G401 (cell line): ENCODE measurements at places on chromosomes 6 and 20.

GRCh38 chr6:52529311-52529710, 47.5 kb downstream of the TRAM2 start:
- DNase-seq: no peak

DNA sequence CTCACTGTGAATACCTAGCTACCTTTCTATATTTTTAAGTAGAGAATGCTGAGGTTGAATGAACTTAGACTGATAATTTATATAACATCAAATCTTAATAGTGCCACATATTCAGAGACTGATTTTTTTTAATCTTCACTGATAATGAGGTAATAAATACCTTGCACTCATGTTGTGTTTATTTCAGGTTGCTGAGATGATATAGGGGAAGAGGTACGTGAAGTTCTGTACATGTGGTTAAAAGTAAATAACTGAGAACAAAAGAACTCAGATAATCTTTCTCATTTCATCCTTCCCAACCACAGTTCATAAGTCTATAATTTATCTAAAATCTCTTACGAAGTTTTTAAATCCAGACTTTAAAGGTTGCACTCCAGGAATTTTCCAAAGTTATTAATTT, 6.4 kb downstream of the NHSL1 start:
- DNase-seq: no peak

DNA sequence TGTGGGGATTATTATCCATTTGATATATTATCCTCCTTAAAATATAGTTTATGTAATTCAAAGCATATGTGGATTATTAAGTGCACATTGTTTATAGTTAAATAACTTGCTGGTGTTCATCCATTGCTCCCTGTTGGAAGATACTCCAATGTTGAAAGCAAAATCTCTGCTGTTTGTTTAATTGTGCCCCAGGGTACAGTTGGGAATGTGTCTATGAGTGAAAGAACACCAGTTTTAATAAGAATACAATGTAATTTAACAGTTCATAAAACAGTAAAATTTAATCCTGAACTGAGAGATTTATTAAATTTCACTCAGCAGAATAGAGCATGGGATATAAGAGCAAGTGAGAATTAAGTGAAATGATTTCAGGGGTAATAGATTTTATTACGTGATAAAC, 364.9 kb downstream of the GRIK2 start:
- DNase-seq: no peak

DNA sequence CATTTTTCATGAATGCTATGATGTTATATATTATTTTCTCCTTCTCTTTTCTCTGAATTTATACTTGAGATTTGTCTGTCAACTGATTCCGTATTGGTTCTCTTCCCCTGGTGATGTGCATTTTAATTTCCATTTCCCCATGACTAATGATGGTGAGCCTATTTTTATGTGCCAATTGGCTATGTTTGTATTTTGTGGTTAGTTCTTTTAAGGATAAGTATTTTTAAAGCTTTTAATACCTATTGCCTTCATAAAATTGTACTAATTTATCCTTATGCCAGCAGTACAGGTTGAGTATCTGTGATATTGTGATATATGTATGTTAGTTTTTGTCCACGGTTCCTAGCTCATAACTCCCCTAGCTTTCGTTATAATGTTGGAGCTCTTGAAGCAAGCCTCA, 2.8 kb downstream of the POLH start:
- no peak for DNase-seq

DNA sequence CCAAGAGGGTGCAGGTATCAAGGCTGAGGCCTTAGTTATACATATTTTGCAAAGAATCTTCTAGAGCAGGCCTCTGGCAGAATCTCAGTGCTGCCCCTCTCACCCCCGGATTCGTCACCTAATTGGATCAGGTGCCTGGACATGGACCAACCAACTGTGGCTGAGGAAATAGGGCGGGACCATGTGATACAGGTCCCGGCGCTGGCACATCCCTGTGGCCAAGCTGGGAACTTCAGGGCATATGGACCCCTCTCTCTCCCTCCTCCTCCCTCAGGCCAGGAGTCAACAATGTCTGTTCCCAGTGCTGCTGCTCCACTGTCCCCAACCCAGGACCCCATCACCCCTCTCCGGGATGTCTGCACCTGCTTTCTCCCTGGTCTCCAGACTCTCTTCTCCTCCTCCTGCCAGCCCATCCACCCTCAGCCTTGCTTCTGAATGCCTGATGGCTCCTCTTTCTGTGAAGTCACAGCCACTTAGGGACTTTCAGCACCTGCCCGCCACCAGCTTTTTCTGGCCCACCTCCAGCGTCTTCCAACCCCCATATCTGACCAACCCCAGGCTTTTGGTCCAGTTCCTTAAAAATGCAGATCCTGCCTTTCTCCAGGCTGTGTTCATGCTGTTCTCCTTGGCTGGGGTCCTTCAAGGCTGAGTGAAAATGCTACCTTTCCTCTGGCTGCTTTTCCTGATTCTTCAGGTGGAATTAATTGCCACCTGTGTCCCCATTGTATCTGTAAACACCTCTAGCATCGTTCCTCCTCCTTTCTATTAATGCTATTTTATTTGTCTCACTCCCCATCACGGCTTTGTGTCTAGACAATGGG, 19.0 kb upstream of the MLN start:
- DNase-seq: peak; percentile 74

DNA sequence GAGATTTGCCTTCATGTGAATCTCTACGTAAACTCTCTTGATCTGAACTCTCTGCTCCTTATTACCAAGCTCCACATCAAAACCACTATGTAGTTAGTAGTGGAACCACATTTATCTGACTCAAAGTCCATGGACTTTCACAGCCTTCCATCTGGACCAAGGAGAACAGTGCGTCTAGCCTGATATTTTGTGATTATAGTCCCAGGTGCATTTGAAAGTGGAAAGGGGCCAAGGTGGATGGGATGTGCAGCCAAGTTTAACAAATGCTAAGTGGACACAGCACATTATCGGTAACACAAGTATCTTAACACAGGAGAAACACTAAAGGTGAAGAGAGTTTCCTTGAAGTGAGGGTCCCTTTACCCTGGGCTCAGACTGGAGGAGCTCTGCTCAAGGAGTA, 281.2 kb upstream of the SGK1 start:
- no peak for DNase-seq

DNA sequence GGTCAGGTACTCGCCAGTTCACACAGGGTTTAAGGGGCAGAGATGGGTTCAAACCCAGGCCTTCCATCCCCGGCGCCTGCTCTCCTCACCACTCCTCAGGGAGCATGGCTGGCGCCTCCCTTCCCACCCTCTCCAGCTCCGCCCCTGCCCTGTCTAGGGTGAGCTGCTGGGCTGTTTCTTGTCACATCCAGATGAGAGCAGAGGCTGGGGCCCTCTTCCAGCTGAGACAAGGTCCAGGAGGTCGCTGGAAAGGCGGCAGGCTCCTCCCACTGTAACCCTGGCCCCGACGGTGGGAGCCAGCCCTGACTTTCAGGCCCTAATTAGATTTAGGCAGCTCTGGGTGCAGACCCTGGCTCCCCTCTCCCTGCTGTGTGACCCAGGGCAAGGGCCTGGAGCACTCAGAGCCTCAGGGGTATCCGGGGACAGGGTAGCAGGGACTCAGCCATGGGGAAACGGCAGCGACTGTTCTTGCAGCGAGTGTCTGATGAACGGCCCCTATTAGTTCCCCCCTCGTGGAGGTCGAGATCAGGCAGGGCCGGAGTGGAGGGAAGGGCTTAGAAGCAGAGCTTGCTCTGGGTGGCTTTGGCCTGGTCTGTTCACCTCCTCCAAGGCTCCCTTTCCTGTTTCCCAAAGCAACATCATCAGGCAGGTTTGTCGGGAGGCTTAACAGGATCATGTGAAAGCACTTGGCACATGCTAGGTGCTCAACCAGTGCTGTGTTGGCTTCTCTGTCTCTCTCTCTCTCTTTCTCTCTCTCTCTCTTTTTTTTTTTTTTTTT, 33.4 kb downstream of the SNAI1 start:
- peak; percentile 17 for DNase-seq

DNA sequence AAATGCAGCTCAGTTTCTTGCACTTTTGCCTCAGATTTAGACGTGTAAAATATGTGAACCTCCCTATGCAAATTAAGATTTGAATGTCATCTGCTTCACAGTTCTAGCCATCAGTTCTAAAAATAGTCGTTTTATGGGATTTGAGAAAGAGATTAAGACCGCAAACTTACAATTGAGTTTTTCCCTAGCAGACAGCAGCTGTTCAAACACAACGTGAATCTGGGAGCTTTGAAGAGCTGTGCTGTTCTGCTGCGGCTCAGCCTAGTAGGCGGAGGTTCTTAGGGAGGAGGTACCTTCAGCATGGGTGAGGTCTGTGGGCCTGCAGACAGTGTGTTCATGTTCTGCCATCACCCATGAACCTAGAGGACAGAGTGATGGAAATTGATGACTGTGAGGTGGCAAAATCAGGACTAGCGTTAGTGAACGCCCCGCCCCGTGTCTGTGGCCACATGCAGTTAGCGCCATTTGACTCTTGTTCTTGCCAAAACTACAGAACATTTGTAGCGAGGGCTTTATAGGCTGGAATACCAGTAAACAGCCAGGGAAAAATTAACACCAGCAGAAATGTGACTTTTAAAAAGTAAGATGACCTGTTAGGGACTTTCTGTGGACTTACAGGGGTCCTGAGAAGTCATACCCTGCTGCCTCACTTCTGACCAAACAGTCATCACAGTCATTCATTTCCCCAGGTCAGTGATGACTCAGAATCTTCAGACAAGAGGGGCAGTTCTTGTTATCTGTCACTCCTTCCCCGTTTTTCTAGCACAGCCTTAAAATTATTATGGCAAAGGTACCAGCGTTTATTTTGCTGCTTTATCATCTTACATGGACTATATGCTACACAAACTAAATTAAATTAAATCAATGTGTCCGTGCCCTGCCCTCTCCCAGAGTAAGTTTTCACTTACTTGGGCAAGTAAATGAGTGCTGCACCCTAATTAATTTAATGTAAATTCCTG, 84.3 kb upstream of the TMEM181 start:
- DNase-seq: peak; percentile 33

GRCh38 chr20:1489764-1490436, 1.3 kb downstream of the SIRPB2 start:
- DNase-seq: no peak

DNA sequence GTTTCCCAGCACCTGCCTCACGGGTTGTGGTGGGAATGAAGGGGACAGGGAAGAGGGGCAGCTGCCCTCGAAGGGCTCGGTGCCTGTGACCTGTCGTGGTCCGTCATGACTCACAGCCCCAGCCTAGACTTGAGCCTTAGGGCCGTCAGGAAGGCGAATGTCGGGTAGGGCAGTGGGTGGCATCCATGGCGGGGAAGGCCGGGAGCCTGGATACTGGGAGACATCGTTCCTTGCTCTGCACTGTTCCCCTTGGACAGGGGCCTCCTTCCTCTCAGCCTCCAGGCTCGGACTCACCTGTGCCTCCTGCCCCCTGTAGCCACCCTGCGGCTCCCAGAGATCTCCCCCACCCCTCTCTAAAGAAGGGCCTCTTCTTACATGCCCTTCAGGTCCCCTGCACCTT, 52.2 kb upstream of the APCDD1L start:
- DNase-seq: no peak

DNA sequence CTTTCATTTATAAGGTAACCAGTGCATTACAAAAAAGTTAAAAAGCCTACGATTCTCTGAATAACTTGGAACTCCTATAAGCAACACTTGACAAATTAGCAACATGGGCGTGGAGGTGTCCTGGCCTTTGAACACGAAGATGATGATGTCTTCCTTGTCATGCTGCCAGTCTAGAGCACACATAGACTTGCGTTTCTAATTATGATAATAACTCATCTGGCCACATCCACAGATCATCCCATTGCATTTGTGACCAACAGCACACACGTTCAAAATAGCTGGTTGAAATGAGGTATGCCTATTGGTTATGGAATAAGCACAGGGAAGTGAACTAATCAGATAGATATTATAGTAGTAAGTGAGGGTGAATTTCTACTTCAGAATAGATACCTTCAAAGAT, 608.9 kb downstream of the PRKN start:
- no peak for DNase-seq

DNA sequence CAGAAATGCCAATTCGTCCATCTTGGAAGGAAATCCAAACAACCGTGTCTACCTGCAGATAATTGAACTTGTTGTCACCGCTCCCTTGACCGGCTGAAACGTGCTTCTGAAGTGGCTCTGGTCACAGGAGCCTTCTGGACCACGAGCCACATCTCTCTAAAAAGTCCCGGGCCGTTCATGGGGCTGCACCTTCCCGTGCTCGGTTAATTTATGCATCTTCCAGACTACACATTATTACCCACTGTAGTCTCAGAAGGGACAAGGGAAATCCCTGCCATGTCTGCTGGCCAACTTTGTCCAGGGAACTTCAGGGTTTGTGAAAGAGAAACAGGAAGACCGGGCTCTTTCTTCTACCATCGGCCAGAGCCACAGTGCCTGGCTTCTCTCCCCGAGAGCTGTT, 63.4 kb upstream of the MPC1 start:
- no peak for DNase-seq

DNA sequence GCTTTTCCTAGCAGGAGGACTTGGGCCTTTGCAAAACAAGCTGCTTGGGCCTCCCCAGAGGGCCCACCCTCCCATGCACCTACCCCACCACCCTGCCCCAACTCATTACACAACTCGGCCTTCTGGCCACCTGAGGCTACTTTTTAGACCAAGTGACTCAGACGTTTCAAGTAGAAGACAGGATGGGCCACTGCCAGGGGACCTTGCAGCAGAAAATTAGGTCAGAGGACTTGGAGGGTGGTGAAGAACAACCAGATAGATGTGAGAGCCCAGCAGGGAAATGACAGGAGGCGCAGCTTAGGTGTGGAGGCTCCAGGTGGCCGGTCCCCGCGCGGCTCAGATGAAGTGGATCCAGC, 1.4 kb downstream of the PPP1R3D start:
- peak; percentile 52 for DNase-seq

DNA sequence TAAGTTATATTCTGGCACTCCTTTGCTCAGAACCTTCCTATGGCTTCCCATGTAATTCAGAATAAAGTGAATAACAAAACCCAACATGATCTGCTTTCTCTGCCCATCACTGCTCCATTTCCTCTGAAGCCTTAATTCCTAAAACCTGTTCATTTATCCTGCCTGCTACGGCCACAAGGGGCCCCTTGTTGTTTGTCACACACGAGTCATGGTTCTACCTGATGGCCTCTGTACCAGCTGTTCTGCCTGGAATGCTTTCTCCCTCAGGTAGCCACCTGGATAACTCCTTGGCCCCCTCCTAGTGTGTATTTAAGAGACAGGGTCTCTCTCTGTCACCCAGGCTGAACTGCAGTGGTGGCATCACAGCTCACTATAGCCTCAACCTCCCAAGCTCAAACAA, 26.8 kb downstream of the ERGIC3 start:
- no peak for DNase-seq

- no peak for DNase-seq
Observed at GRCh38 chr20:48186447-48186846, 401.2 kb upstream of the SULF2 start.

GRCh38 chr6:106608080-106608668, 21.1 kb downstream of the RTN4IP1 start:
- DNase-seq: peak; percentile 21

- no peak for DNase-seq
Observed at GRCh38 chr6:20119485-20119884, 92.8 kb downstream of the MBOAT1 start.

- DNase-seq: no peak
Observed at GRCh38 chr6:90088009-90088408, 193.7 kb downstream of the GJA10 start.

- DNase-seq: no peak
Observed at GRCh38 chr20:6665161-6665560, 102.3 kb upstream of the BMP2 start.
